Activated naive CD4-positive, alpha-beta T cell treated with anti-CD3 and anti-CD28 coated beads, Interleukin-2, amount 50 U/mL, for 72 hours (primary cell): ENCODE measurements at places on chromosomes 16 and 17. TPM values are rescaled to one million over a fixed set of nuclear protein-coding genes. Genes with fewer than 3 reads are reported as not detected.

Gene USP43
- 1.1 TPM for total RNA-seq

Gene CACNG1
- total RNA-seq, result not detected

Gene SKAP1
- 65.0 TPM for total RNA-seq

Gene GGT6
- total RNA-seq, result not detected

Gene CPHXL2
- not detected for total RNA-seq

Gene NLRC3
- total RNA-seq, result 26.2 TPM

Gene NLK
- 10.0 TPM for total RNA-seq

Gene LRRC37A2
- total RNA-seq, result 6.1 TPM
